ENCODE measurements at places on chromosomes 3 and 15.

DNA sequence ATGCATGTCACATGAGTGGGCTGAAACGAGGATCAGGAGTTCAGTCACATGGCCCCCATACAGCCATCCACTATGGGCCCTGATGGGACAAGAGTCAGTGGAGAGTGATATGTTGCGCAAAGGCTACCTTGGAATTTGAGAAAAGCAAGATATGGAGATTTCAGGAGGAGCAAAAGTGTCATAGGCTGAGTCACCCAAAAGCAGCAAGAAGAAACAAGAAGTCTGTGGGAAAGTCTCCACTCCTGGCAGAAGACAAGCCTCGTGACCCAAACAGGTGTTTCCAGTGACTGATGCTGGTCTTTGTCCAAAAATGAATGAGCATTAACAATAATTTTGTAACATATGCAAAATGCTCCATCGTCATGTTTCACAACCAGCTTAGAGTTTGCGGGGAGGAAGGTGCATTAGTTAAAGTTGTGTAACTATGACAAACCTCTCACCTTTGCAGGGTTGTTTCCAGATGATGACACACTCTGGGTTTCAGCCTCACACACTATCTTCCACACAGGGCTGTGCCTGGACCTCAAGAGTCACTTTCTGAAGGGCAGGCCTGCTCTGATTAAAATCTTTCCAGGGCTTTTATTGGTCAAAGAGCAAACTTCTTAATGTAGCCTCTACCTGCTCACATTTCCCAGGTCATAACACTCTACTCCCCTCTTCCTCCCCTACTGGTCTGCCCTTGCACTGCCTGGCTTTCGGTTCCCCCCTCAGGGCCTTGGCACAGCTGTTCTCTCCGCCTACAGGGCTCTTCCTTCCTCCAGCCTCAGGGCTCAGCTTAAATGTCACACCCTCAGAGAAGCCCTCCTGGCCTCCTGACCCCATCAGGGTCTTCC is 3.9 kb upstream of the DNASE1L3 start:
- no peak for DNase-seq

DNA sequence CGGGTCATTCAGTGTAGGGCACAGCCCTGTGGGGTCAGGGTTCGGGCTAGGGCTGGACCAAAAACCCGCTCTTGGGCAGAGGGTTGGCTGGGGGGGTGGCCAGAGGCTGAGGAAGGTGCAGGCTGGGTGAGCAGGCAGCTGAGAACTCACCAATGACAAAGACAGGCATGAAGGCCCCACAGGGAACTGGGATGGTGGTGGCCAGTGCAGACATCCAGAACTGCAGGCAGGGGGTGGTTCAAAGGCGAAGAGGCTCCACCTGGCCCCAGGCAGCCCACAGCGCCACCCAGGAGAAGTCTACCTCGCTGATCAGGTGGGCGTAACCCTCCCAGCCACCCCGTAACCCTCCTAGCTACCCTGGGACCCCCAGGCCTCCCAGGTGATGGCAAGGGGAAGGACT is 6.7 kb downstream of the CLCN2 start:
- DNase-seq, result no peak

- DNase-seq, result no peak
Measured at GRCh38 chr3:189276444-189277219, 104.9 kb downstream of the TPRG1 start.

DNA sequence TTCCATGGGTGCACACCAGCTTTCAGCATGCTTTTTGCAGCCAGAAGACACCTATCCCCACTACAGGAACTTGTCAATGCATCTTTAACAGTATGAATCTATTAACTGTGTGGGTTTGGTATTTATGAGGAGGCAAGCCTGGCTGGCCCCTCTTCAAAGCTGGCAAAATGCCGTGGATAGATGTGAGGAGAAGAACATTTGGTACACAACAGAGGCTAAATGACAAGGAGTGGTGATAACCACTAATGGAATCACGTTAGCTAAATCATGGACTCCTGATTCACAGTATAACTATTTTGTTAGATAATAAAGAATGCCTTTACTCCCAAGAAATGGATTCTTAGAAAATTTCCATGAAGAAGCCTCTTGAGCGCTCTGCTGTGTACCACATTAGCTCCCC is 187.2 kb downstream of the CLSTN2 start:
- no peak for DNase-seq

DNA sequence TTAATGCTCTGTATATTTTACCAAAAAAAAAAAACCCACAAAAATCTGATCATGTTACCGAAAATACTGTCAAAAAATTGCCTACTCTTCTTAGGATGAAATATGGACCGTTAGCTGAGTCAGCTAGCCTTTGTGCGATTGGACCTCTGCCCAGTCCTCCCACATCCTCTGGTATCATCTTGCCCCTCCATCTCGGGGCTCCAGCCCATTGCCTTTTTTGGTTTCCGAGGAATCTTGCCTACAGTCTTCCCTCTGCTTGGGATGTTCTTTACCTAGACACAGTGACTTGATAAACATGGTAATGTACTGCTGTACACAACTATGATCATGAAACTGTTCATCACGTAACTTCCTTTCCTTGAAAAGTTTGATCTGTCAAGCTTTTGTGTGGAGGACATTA is 371.4 kb downstream of the SV2B start:
- DNase-seq, result no peak
